Lung (tissue), 17 donors: ENCODE measurements at places on chromosomes 6 and 20. TPM values are rescaled to one million over a fixed set of nuclear protein-coding genes. Genes with fewer than 3 reads are reported as not detected.

Gene CFB
- total RNA-seq: 212 TPM

Gene TRIM31
- total RNA-seq: not detected

Gene HRH3
- not detected for total RNA-seq

Gene TREM2
- 10.7 TPM for total RNA-seq

Gene HDGFL1
- not detected for total RNA-seq

Gene ADGRF1
- 14.8 TPM for total RNA-seq

Gene KIF13A
- 97.4 TPM for total RNA-seq

Gene SAPCD1
- total RNA-seq: 1.7 TPM

Gene ZSCAN31
- total RNA-seq: 10.7 TPM

Gene LHFPL5
- not detected for total RNA-seq

Gene DDR1
- total RNA-seq: 124 TPM

Gene C6orf52
- total RNA-seq: 3.5 TPM

Gene TREM1
- 17.4 TPM for total RNA-seq

Gene RAMACL
- total RNA-seq: 17.6 TPM

Gene PDYN
- not detected for total RNA-seq

Gene ADISSP
- 53.7 TPM for total RNA-seq

Gene RAET1E
- total RNA-seq: 0.98 TPM

Gene BPIFB2
- 2.3 TPM for total RNA-seq

Gene PNPLA1
- 0.43 TPM for total RNA-seq

Gene TDRD6
- total RNA-seq: 0.34 TPM

Gene MYB
- 11.3 TPM for total RNA-seq

Gene IL17F
- total RNA-seq: not detected

Gene BTN1A1
- total RNA-seq: 0.26 TPM

Gene SAMD3
- total RNA-seq: 2.8 TPM

Gene FAM217B
- 15.1 TPM for total RNA-seq

Gene IL20RA
- 4.7 TPM for total RNA-seq

Gene LIN28B
- total RNA-seq: 0.14 TPM

Gene SLC17A1
- total RNA-seq: not detected

Gene LRRC1
- 11.0 TPM for total RNA-seq

Gene SLC22A23
- total RNA-seq: 45.6 TPM

Gene TGM3
- total RNA-seq: 1.5 TPM

Gene MRPS18A
- 36.4 TPM for total RNA-seq

Gene GID8
- 31.2 TPM for total RNA-seq

Gene KCNS1
- 2.0 TPM for total RNA-seq

Gene GPR63
- 2.0 TPM for total RNA-seq

Gene GSTA3
- total RNA-seq: 5.8 TPM

Gene PROKR2
- total RNA-seq: not detected

Gene MCHR2
- not detected for total RNA-seq

Gene LY6G6C
- not detected for total RNA-seq

Gene IL17A
- total RNA-seq: not detected

Gene ATP9A
- total RNA-seq: 43.6 TPM

Gene TSBP1
- not detected for total RNA-seq

Gene RGS17
- 0.64 TPM for total RNA-seq

Gene TRIM40
- 0.20 TPM for total RNA-seq

Gene TSPO2
- not detected for total RNA-seq

Gene OOEP
- 0.98 TPM for total RNA-seq

Gene ETV7
- 3.5 TPM for total RNA-seq

Gene CYP39A1
- total RNA-seq: 6.3 TPM

Gene PHACTR3
- total RNA-seq: 3.8 TPM

Gene MYT1
- total RNA-seq: not detected

Gene TRDN
- 0.11 TPM for total RNA-seq

Gene NEDD9
- 158 TPM for total RNA-seq

Gene ACTL10
- 0.26 TPM for total RNA-seq
